GM23338 (cell line): ENCODE measurements at places on chromosomes 13 and 19. TPM values are rescaled to one million over a fixed set of nuclear protein-coding genes. Genes with fewer than 3 reads are reported as not detected.

The CEACAM21 gene
- not detected in 2 replicates for total RNA-seq

The NANOS3 gene
- total RNA-seq, result not detected in 2 replicates

The ZNF813 gene
- 29.3 and 30.9 TPM in 2 replicates for total RNA-seq

- DNase-seq, result no peak
- no peaks in the 10 kb centered on the region for H3K36me3 ChIP-seq
- no peak overlapping the region for H3K27ac ChIP-seq
- no peaks in the 10 kb centered on the region for H3K27me3 ChIP-seq
These were observed 16.1 kb downstream of the PCDH8 start for GRCh38 chr13:52832313-52832712.

DNA sequence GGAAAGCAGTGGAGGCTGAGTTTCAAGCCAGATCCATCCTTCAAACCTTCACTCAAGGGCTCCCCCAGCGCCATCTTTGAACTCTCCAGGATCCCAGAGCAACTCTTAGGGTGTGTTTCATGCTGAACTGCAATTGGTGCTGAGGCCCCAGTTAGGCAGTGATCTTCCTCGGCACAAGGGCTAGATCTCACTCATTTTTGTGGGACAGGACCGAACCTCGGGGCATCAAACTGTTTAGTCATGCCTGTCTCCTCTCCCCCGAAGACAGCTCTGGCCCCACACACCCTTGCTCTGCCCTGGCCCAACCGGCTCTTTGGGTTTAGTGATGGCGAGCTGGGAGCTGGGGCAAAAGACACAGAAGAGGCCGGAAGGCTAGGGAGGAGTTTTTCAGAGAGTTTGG is 115.1 kb downstream of the NUFIP1 start:
- H3K27ac ChIP-seq, result no peak overlapping the region
- no peaks in the 10 kb centered on the region for H3K27me3 ChIP-seq
- no peaks in the 10 kb centered on the region for H3K36me3 ChIP-seq
- no peaks in the 10 kb centered on the region for H3K4me1 ChIP-seq
- DNase-seq, result no peak

GRCh38 chr13:51645154-51645650 is 60.9 kb downstream of the WDFY2 start:
- no peaks in the 10 kb centered on the region for H3K27me3 ChIP-seq
- H3K4me1 ChIP-seq, result peaks cover 45% of the 10 kb centered on the region
- no peaks in the 10 kb centered on the region for H3K36me3 ChIP-seq
- peak overlapping the region; percentile 24; the same call in 1 of the 2 replicates for H3K4me3 ChIP-seq
- DNase-seq, result peak; percentile 65

DNA sequence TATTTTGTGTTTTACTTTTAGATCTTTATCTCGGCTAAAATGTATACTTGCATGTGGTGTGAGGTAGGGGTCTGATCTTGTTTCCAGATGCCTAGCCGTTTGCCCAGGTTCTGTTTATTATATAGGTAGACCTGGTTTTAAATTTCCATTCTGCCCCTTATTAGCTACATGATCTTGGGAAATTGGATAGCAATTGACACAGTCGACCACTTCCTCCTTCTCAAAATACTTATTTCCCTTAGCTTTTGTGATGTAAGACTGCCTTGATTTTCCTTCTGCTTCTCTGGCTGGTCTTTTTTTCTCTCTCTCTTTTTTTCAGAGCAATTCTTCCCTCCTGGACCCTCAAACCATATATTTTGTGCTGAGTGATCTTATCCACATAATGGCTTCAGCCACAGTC is 3.0 kb upstream of the PGLYRP1 start:
- peaks cover 10% of the 10 kb centered on the region for H3K4me1 ChIP-seq
- no peak overlapping the region for H3K27ac ChIP-seq
- no peaks in the 10 kb centered on the region for H3K27me3 ChIP-seq
- no peak overlapping the region for H3K4me3 ChIP-seq

GRCh38 chr13:94329277-94329676 is 150.2 kb downstream of the DCT start:
- H3K4me3 ChIP-seq, result no peak overlapping the region
- H3K36me3 ChIP-seq, result no peaks in the 10 kb centered on the region
- no peaks in the 10 kb centered on the region for H3K27me3 ChIP-seq

- DNase-seq, result no peak
- H3K4me3 ChIP-seq, result no peak overlapping the region
- no peaks in the 10 kb centered on the region for H3K4me1 ChIP-seq
- no peak overlapping the region for H3K27ac ChIP-seq
These were observed 13.3 kb upstream of the PRKD2 start for GRCh38 chr19:46730187-46730586.

DNA sequence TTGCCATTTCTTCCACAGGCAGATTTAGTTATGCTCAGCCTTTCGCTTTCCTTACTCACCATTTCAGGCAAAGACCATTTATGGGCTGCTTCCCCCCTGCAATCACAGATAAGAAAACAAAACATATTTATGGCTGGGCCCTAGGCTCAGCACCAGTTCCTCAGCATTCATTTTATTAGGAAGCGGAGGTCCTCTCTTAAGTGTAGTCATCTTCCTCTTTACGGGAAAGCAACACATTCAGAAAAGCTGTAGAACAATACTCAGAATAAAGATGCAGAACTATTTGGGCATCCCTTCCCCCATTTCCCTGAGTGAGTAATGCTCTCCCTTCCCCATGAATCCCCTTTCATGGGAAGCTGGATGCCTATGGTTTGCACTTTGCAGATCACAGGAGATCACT is 27.9 kb downstream of the FLT1 start:
- peak overlapping the region; percentile 62 for H3K27ac ChIP-seq
- no peaks in the 10 kb centered on the region for H3K27me3 ChIP-seq
- H3K4me1 ChIP-seq, result peaks cover 37% of the 10 kb centered on the region

GRCh38 chr19:45601524-45602374 is at the start of gene GPR4:
Gene GPR4 (minus strand): TSS chr19:45602212. CDS start chr19:45591866, 10,346 bp downstream.
- H3K36me3 ChIP-seq, result no peaks in the 10 kb centered on the region
- peak; percentile 89 for DNase-seq
- H3K4me3 ChIP-seq, result peak within 1 kb of the TSS; percentile 67
- H3K27me3 ChIP-seq, result peaks cover 92% of the 10 kb centered on the region
- H3K27ac ChIP-seq, result no peak within 1 kb of the TSS

DNA sequence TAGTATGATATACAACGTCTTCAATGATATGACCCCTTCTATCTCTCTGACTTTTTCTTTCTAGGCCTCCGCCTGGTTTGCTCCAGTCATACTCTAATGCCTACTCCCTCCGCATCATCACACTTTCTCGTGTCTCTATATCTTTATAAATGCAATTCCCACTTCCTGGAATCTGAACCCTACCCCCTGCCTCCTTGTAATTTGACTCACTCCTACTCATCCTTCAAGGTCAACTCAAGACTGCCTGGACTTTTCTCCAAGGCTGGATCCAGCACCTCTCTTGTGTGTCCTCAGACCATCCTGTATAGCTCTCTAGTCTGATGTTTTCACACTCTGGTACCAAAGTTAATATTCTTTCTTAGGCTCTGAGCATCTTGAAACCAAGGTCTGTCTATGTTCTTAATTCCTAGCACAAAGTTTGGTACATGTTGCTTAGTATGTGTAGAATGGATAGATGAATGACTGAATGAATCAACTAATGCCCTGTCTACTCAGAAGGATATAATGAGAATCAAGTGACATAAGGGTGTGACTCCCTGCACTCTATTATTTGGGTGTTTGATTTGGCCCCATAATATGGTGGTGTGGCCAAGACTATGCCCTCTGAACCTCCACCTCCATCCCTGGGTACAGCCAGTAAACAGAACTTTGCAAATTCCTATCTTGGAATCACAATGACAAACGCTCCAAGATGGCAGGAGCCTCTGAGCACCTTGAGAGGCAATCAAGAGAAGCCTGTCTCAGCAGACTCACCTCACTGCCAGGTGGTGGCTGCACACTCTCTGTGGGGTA is 74.3 kb upstream of the SERP2 start:
- no peak overlapping the region for H3K4me3 ChIP-seq
- no peak for DNase-seq
- H3K27ac ChIP-seq, result no peak overlapping the region
- H3K4me1 ChIP-seq, result peaks cover under 1% of the 10 kb centered on the region; the same call in 1 of the 2 replicates
- no peaks in the 10 kb centered on the region for H3K36me3 ChIP-seq

DNA sequence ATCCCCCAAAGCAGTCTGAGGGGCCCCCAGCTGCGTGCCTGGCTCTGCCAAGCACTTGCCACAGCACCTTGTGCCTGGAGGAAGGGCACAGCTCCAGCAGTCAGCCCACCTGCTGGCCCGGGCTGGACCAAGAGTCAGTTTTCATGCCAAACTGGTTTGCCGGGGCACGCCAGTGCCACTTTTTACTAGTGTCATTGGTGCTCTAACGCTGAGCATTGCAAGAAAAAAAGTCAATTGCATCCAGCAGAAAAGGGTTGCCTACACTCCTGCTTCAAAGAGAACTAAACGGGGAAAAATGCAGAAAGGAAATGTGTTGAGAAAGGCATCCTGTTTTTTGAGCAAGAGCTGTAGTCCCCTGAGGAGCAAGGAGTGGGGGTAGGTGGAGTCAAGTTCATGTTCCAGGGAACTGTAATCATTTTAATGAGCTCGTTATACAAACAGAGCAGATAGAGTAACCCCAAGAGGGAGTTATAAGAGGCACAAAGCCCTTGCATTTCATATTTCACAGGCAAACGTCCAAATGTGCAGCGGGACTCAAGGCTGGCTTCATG is 68.4 kb downstream of the F2RL3 start:
- H3K27me3 ChIP-seq, result no peaks in the 10 kb centered on the region
- H3K4me1 ChIP-seq, result no peaks in the 10 kb centered on the region
- no peak for DNase-seq
- H3K27ac ChIP-seq, result no peak overlapping the region
- 0 out of 2 replicates have a peak, but pooled peaks cover 9% of the 10 kb centered on the region for H3K36me3 ChIP-seq
